ENCODE measurements at places on chromosomes 4 and X. TPM values are rescaled to one million over a fixed set of nuclear protein-coding genes. Genes with fewer than 3 reads are reported as not detected.

Gene SPATA4
- not detected for total RNA-seq

Gene SPANXB1
- total RNA-seq, result not detected

Gene CT45A5
- not detected for total RNA-seq

Gene ASB9
- not detected for total RNA-seq

Gene EIF2S3
- total RNA-seq, result 134 TPM
